ENCODE measurements at places on chromosomes 3 and 15.

DNA sequence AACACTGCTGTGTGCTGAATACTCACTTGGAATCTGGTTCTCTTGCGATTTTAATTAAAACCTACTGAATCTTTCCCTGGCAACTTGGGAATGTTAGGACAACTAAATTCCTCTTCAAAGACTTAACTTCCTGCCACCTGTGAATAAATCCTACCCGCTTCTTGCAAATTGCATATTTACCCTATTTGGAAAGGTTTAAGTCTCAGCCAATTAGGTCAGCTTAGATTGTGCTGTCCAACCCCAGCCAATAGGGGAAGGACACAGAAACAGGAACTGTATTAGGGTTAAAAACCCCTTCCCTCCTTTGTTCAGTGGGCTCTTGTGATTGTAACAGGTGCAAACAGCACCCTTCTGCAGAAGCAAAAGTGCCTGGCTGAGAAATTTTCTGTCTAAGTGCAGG lies 38.6 kb upstream of the FSTL1 start:
- no peak for DNase-seq

- no peak for DNase-seq
Observed at GRCh38 chr3:15722877-15723623, 74.7 kb downstream of the ANKRD28 start.

DNA sequence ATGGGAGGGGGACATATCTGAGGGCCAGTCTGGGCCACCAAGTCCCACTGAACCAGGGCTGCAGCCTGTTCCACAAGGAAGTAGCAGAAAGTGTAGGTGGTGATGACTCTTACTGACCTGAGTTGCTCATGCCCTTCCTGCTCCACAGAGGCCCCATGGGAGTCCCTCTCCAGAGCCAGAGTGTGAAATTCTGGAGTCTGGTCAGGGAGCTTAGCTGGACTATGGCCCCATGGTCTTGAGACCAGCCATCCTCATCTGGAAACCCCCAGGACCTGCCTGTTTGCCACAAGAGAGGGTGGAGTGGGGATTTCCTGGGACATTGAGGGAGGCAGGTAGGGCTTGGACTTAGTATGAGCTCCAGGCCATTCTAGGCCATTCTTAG lies 3.0 kb downstream of the SPINT1 start:
- DNase-seq: no peak

DNA sequence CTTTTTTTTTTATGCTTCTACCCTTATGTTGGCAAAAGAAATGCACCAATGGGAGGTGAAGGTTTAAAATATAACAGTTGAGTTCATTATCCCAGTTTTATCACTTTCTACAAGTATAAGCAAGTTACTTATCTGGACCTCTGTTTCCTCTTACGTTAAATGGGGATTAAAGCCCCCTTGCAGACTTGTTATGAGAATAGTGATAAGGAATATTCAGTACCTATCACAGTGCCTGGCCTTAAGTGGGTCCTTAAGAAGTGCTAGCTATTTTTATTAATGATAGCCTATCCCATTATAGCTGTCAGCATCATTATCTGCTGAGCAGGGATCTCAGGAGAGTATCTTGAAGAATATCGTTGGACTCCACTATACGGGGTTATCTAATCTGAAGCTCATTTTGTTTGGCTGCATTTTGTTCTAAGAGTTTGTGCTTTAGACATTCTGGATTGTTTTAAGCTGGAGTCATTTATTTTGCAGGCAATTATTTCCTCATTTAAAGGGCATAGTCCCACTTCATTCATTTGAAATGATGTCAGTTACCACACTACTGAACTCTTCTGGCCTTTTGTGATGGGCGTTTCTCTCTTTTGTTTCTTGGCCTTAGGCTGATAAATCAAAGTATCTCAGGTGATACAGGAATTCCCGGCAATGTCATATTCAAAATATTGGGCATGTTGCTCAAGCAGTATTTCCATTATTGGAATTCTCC lies 28.8 kb downstream of the RAB8B start:
- DNase-seq: no peak

DNA sequence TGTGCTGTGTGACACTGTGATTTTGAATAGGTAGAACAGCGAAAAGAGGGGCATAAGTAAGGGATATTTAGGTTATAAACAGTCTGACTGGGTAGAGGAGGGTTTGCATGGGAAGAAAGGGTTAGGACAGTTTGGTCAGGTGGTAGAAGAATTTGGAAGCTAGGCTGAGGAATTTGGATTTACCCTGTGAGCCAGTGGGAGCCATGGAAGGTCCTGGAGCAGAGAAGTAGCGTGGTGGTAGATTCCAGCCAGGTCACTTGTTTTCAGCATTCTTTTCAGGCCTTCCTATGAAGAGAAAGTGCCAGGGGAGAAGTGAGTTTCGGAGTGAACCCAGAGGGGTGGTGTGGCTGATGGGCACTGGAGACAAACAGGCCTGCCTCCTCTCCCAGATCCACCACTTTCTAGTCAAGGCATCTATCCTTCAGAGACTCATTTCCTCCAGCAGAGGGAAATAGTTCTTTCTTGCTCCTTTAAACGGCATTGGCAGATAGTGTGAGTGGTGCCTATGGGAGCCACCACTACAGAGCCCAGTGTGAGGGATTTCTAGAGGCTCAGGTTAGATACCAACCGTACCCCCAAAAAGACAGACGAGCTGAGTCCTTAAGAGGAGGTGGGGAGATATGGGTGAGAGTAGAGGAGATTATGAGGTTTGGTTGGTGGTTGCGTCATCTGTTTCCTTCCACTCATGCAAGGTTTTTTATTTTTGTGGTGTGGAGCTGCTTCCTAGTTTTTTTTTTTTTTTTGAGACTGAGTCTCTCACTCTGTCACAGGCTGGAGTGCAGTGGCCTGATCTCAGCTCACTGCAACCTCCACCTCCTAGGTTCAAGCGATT lies 21.2 kb downstream of the PXK start:
- no peak for DNase-seq

- DNase-seq: no peak
Observed at GRCh38 chr3:25723802-25724201, 59.1 kb upstream of the TOP2B start.

DNA sequence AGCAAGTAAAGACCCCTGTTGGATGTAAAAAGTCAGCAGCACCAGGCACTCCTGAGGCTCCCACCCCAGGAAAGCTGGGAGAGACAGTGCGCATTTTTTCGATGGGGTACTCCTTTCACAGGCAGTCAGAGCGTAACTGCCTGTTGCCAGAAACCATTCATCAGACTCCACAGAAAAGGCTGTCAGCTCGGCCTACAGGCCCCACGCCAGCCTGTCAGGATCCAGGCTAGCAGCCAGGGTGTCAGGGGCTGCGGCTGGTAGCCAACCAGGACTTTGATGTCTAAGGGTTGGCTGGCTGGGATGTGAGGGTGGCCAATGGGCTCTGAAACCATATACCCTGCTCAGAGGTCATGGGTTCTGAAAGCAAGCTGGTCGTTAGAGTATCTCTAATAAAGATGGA lies 164.5 kb downstream of the WNT5A start:
- no peak for DNase-seq

DNA sequence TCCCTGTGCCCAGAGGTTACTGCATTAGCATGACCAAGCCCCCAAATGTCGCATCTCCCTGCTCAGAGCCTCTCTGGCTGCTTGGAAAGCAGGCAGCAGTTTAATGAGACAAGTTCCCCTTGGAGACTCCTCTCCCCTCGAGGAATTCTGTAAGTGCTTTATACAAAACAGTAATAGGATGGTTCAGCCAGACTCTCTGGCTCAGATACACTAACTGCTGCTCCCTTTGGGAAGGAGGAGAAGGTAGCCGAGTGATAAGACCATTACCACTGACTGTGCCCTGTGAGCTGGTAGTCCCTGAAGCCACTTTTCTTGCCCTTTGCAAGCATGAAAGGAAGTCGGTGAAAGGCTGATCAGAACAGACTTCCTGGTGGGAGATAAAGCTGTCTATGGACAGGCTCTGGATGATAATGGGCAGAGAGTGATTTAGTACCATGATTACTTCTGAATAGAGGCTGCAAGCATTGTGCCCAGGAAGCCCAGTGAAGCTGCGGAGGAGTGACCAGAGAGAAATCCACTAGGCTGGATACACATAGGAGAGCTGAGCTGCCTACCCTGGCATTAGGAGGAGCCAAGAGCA lies 100.8 kb downstream of the SEMA6D start:
- no peak for DNase-seq

GRCh38 chr3:168273917-168274316 lies 178.2 kb upstream of the GOLIM4 start:
- no peak for DNase-seq

- no peak for DNase-seq
Observed at GRCh38 chr3:56458496-56459103, 9.7 kb downstream of the ERC2 start.

- DNase-seq: no peak
Observed at GRCh38 chr3:181134873-181135272, 145.3 kb upstream of the DNAJC19 start.

- DNase-seq: no peak
Observed at GRCh38 chr3:147161833-147162232, 244.5 kb downstream of the ZIC4 start.

DNA sequence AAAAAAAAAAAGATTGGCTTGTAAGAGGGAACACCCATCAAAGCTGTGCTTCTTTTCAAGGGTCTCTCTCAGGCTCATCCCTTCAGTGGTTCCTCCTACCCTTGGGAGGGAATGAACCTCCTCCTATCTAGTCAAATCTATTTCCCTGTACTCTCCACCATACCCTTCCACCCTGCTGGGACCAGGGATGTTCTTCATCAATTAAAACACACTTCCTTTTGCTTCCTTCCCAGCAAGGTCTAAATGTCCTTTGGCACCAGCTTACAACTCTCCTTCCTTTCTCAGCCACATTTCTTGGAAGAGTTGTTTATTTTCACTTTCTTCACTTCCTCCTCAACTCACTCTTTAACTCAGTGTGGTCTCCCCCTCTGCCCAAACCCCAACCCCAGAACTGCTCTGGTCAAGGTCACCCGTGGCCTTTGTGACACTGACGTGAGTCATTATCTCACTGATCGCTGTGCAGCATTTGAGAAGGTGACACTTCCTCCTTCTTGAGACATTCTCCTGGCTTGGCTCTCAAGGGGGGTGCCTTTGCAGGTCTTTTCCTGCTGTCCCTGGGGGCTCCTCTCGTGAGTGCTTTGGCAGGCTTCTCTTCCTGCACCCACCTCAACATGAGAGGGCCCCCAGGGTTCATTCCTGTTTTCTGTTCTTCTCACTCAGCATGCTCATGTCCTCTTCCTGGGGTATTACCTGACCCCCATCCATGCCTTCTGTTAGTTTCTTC lies 210.5 kb upstream of the TLE3 start:
- DNase-seq: no peak

DNA sequence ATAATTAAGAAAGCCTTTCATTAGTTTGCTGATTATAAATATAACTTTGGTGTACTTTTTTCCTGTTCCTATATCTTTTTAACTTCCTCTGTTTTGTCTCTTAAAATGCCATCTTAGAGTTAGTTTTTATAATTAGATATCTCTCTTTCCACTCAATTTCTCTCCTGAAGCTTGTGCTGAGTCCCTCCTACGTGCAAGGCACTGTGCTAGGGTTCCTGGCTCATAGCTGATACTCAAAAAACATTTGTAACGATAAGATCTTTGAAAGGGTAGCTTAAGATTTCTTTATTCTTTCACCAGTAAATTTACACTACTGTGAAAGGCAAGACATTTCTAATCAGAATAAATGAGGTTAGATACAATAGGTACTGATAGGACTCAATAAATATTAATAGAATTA lies 358.8 kb downstream of the MECOM start:
- DNase-seq: no peak

- peak; percentile 63 for DNase-seq
Observed at GRCh38 chr3:127157171-127157828, 35.6 kb upstream of the PRR23E start.

GRCh38 chr3:182989566-182989965 lies 9.2 kb upstream of the DCUN1D1 start:
- no peak for DNase-seq

GRCh38 chr3:146968204-146968651 lies 363.1 kb upstream of the PLSCR5 start:
- DNase-seq: no peak

- no peak for DNase-seq
Observed at GRCh38 chr3:118943597-118943996, 91.0 kb downstream of the IGSF11 start.

- peak; percentile 7 for DNase-seq
Observed at GRCh38 chr3:17195192-17195611, 310.4 kb downstream of the PLCL2 start.

- no peak for DNase-seq
Observed at GRCh38 chr15:37893309-37893708, 41.1 kb upstream of the TMCO5A start.

DNA sequence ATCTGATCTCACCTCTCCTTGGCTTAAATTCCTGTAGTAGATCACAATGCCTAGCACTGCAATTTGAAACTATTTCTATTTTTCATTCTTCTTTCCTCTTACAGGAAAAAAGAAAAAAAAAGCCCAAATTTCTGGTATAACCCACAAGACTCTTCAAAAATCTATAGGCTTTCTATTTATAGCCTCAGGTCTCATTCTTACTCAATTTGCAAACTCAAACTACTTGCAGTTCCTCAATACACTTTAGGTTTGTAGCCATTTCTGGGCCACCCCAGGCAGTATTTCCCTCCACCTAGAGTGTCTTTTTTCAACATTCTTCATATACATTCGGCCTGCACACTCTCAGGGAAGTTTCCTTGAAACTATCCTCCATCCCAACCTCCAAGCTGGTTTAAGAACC lies 169.0 kb downstream of the TBC1D5 start:
- DNase-seq: no peak

DNA sequence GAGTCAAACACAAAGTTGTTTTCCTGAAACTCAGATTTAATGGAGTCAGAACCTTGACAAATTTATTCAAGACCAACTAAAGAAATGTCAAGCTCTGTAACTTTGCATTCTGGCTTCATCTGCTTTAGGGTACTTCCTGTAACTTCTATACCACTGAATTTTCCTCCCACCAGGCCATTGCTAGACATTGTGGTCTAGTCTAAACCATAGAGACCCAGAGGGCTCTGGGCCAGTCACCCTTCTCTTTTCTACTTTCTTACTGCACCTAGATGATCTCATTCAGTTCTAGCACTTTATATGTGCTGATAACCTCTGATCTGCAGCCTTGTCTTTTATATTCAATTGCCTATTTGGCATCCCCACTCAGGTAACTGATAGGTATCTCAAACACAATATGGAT lies 2.8 kb upstream of the OR5K1 start:
- DNase-seq: no peak

DNA sequence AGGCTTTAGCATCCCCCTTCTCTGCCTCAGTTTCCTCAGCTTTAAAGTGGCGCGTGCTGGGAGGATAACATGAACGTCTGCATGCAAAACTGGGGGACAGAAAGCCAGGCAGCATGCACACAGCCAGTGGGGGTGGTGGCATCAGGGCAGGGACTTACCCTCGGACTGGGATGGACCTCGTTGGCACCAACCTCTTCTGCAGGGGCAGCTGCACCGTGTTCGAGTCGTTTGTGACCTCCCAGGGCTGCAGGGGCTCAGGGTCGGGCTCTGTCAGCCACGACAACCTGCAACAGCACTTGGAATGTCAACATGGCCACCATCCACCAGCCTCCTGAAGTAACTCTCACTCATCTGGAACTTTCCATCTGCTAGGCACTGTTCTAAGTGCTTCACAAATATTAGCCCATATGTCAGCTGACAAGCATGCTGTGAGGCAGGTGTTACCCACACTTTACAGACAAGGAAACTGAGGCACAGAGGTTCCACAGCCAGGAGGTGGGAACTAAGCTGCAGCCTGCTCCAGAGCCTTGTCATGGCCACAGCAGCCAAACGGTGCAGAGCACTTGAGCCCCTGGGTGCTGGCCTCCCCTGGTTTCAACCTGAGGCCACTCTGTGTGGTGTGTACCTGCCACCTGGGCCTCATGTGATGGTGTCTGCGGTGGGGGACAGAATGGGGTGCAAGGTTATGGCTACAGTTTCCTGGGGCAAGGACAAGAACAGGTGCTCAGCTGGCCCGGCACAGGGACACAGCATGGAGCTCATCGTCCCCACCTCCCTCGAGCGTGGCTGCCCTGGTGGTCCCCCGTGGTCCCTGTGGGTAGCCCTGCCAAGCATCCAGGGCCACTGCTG lies 6.7 kb downstream of the C3orf22 start:
- DNase-seq: no peak
